ENCODE measurements at places on chromosomes 6 and 20.

GRCh38 chr6:169780571-169781091, 29.2 kb downstream of the ERMARD start:
- DNase-seq = no peak

- no peak for DNase-seq
These were observed 18.7 kb downstream of the TM9SF4 start for GRCh38 chr20:32128167-32128566.

DNA sequence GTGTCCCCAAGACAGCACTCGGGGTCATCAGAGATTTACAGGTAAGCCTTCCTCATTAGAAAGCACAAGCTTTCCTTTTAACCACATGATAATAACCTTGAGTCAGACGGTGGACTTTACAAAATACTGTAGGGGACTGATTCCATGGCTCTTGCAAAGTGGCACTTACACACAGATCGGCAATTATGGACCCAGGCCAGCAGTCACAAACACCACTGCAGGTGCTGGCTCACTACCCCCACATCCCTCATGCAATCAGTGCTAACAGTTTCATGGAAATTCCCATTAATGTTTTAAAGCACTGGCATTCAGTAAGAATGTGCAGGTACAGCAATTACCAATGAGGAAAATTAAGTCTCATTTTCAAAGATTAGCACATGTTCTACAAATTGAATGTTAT, 516.5 kb downstream of the PRKN start:
- no peak for DNase-seq

- DNase-seq = no peak
These were observed 41.1 kb downstream of the STX7 start for GRCh38 chr6:132471787-132472186.

- no peak for DNase-seq
These were observed 38.9 kb downstream of the PIGU start for GRCh38 chr20:34638039-34638292.

DNA sequence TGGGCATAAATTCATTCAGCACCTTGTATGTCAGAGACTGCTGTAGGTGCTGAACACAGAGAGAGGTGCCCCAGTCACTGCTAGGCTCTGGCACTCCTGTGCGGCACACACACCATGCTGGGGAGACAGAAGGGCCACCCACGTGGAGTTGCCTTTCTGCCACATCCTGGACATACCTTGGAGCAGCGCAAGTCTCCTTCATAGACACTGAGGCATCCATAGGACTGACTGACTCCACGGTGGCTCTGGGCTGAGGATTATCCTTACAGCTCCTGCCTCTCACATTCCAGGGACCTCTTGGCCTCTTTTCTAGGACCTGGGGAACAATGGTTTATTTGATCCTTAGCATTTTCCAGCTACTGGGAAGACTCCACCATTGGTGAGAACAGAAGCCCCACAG, 26.0 kb upstream of the SLC22A23 start:
- no peak for DNase-seq
